Upper lobe of left lung (tissue), 6 donors: ENCODE measurements at places on chromosomes 4 and X. TPM values are rescaled to one million over a fixed set of nuclear protein-coding genes. Genes with fewer than 3 reads are reported as not detected.

Gene SPARCL1
- 404 TPM for total RNA-seq

Gene CLNK
- total RNA-seq, result 0.14 TPM

Gene ACOT9
- total RNA-seq, result 44.2 TPM

Gene HPSE
- total RNA-seq, result 2.1 TPM

Gene RASGEF1B
- 78.6 TPM for total RNA-seq

Gene SPANXN4
- total RNA-seq, result not detected

Gene HMGB2
- 56.6 TPM for total RNA-seq

GRCh38 chrX:6738518-6739470 lies 203.9 kb upstream of the VCX3A start:
- no peak for DNase-seq

DNA sequence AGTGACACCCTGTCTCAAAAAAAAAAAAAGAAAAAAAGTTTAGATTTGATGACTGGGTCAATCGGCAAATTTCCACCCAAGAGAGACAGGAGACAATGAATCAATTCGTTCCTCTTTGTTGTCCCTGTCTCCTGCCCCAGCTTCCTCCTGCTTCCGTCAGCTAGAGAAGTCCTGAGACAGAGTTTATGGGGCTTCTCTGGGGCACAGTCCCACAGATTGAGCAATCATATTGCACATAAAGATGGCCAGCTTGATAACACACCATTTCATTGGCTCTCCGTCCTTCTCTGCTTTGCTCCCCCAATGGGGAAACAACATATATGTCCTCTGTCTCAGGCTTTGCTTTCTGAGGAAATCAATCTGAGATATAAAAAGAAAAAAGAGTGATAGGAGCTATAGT lies 78.4 kb upstream of the FUNDC1 start:
- no peak for DNase-seq

GRCh38 chrX:6701085-6701484 lies 166.2 kb upstream of the VCX3A start:
- no peak for DNase-seq

DNA sequence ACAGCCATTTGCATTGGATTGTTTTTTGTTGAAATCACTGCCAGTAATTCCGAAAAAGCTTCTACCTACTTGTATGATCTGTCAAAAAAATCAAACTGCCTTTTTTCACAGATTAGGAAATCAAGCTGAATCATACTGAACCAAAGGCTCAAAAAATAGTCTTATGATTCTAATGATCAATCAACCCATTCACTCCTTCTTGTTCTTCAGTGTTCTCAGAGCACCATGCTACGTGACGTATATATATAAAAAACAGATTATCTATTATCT lies 187.1 kb downstream of the UNC5C start:
- no peak for DNase-seq

GRCh38 chrX:41522081-41522480 lies 74.9 kb downstream of the NYX start:
- no peak for DNase-seq

DNA sequence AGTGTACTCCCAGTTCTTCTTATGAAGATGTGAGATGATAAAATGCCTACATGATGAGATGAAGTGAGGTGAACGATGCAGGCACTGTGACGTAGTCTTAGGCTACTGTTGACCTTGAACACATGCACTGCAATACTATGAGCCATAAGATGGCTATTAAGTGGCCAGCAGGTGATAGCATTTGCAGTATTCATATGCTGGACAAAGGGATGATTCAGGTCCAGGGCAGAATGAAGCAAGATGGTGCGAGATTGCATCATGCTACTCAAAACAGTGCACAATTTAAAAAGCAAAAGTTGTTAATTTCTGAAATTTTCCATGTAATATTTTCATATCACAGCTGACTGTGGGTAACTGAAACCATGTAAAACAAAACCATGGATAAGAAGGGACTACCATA lies 781.4 kb downstream of the PCDH18 start:
- DNase-seq, result no peak

DNA sequence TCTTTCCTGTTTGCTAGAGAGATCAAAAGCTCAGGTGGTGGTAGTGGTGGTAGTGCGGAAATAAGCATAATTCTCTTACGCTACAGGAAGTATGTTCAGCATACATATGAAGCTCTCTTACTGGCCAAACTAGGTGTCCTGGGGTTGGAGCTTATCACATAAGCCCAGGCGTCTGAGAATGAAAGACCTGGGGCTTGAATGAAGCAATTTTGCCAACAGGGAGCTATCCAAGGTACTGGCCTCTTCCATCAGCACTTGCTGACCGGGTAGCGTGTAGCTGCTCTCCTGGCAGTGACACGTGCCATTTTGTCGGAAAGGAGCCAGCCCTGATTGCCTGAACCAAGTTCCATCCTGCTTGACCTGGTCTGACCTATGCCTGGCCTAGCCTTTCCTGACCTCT lies 65.9 kb upstream of the HPF1 start:
- DNase-seq, result peak; percentile 24

- no peak for DNase-seq
These were observed 5.3 kb downstream of the SLAIN2 start for GRCh38 chr4:48346594-48346993.

- no peak for DNase-seq
These were observed 1865.5 kb upstream of the TENM3 start for GRCh38 chr4:180377741-180378140.

DNA sequence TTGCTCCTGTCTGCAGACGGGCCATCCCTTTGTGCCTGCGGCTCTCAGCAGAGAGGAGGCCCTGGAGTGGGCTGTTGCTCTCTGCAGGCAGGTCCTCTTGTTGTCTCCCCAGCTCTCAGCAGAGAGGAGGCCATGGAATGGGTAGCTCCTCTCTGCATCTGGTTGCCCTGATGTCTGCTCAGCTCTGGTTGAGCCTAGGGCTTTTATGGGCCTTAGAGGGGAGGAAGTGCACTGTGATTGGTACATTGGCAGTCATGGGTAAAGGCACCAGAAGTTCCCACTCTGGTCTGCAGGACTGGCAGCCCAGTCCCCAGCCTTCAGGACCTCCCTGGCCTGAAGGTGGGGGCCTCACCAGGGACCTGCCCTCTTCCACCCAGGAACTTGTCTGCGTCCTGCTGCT lies 21.5 kb downstream of the SPON2 start:
- no peak for DNase-seq

DNA sequence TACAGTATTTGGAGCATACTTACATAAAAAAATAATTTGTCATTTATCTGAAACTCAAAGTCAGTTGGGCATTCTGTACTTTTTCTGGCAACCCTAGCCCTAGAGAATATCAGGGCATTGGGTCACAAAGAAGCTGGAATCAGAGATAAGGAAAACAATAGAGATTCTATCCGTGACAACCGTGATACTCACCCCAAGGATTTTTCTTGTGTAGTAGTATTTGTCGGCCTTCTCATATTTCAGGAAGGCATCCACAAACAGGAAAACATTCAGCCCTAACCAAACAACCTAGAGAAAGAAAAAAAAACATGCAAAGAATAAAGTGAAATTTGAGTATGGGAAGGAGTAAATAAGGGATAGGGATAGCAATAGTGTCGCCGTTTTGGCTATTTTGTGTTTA lies 3.6 kb downstream of the NOX1 start:
- no peak for DNase-seq

DNA sequence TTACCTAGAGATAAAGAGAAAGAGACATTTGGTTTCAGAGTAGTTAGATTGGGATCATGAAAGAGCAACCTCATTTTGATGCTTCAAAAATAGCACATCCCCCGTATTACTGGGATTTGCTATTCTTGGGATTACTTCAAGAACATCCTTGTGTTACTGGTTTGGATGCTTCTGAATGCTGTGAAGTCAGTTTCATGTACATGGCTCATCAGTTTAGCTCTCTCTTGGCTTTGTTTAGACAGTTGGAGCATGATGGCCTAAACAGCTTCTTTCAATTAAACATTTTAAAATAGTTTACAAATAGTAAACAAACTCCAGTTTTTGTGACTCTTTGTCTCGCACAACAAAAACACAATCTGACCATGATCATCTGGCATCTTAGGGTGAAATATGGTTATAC lies 23.9 kb downstream of the HTT start:
- no peak for DNase-seq

DNA sequence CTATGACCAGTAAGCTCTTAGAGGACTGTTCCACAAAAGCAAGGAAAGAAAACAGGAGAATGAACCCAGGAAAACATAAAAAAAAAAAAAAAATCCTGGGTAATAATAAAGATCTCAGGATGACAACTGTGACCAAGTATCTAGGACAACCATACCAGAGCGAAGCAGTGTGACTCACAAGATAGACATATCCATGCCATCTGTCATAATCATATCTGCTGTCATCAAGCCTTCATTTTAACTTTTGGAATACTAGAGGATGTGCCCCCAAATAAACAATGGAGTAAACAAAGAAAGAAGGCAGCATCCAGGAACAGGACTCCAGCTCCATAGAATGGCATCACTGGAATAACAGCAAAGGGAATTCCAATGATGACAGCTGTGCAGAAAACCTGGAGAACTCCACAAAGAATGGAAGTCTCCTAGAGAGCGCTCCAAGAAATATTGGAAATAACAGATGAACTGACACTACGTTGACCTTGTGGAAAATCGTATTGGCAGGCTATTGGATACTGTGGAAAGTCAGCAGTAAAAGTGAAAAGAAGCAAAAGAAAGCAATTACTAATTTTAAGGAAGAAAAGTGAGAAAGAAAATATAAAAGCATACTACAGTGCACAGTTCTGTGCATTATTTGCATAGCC lies 35.3 kb downstream of the HPGDS start:
- DNase-seq, result no peak

DNA sequence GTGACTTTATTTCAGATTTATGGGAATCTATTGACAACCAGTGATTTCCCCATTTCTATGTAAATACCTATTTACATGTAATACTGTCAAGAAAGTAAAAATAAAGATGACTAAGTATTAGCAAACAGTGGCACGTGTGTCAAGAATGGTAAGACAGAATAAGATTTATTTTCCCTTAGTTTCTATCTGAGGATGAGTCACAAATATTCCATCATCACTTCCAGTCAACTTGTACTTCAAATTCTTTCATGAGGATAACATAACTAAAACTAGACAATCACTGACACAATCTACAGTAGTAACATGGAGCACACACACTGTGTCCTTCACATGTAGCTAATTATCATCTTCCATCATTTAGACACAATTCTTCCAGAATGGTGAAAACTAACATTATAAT lies 625.3 kb upstream of the PCDH7 start:
- no peak for DNase-seq

DNA sequence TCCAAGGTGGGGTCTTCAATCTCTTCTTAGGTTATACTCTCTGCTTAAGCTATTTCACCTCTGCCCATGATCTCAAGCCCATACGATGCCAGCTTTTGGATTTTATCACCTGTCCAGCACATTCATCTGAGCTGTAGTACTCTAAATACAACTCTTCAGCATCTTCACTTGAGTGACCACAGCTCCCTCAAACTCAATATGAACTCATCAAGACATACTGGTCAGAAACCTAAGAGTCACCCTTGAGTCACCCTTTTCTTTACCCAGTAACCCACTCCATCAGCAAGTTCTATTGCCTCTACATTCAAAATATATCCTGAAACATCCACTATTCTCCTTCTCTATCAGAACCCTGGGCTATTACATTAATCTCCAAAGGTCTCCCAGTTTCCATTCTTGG lies 69.4 kb downstream of the DCHS2 start:
- DNase-seq, result no peak

DNA sequence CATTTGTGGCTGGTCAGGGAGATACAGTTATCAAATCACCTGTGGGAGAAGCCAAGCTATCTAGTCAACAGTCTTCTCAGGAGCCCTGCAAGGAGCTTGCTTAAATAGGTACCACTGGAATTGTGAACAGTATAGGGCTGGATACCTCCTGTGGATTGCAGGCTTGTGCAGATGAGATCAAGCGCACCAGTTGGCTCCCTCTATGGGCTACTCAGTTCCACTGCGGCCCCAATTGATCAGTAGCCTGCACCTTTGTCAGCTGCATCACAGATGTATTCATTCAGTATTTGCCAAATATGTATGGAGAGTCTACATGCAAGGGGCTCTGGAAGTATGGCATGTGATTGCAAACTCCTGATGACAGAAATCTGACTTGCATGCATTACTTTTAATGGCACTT lies 28.6 kb downstream of the TEX13A start:
- no peak for DNase-seq

DNA sequence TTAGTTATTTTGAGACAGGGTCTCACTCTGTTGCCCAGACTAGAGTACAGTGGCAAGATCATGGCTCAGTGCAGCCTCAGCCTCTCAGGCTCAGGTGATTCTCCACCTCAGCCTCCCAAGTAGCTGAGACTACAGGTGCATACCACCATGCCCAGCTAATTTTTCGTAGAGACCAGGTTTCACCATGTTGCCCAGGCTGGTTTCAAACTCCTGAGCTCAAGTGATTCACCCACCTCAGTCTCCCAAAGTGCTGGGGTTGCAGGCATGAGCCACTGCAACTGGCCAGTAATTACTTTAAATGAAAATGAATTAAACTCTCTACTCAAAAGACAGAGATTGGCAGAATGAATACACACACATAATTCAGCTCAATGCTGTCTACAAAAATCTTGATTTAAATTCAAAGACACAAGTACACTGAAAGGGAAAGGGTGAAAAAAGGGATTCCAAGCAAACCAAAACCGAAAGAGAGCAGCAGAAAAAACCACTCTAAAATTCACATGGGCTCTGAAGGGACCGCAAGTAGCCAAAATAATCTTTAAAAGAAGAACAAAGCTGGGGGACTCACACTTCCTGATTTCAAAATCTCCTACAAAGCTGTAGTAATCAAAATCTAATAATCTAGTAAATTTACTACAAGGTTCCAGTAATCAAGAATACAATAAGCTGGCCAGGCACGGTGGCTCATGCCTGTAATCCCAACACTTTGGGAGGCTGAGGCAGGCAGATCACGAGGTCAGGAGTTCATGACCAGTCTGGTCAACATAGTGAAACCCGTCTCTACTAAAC lies 11.8 kb upstream of the SPON2 start:
- DNase-seq, result no peak

DNA sequence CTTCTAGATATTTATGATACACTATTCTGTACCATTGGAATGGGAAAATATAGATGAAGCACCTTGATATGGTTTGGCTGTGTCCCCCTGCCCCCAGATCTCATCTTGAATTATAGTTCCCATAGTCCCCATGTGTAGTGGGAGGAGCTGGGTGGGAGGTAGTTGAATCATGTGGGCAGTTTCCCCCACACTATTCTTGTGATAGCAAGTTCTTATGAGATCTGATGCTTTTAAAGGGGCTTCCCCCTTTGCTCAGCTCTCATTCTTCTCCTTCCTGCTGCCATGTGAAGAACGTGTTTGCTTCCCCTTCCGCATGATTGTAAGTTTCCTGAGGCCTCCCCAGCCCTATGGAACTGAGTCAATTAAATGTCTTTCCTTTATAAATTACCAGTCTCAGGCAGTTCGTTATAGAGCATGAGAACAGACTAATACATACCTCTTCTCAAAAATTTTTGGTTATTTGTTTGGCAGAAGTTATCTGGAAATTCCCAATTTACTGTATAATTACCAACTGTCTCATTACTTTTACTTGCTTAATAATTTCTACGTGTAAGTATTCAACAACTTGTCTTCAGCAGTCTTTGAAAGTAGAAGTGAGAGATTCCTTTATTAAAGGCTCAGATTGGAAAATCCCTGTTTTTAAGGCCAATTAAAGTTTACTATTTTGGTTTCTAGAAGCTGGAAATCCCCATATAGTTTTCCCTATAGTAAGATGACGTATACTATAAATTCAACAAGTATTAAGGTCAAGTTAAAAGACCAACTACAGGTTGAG lies 152.7 kb downstream of the RNF150 start:
- DNase-seq, result no peak

GRCh38 chr4:30619679-30620078 lies 100.5 kb upstream of the PCDH7 start:
- no peak for DNase-seq
